Non-pigmented ciliary epithelial cell (primary cell): ENCODE measurements at places on chromosomes 6 and 20.
A peak's percentile ranks its signal among the peaks of the same experiment; 100 is the strongest.

DNA sequence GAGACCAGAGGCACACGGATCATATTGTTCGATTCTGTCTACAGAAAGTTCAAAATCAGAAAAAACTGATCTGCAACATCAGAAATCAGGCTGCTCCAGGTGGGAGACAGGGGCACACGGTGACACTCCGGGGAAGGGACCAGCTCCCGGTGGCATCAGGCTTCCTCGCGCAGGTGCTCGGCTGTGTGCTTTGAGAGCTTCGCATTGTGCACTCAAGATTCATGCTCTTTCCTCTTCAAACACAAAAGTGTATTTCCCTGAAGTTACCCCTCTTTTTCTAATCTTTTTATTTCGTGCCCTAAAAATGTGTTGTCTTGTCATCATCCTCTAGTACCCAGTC is 108.1 kb downstream of the DLL1 start:
- DNase-seq = no peak

- no peak for DNase-seq
Measured at GRCh38 chr6:167985911-167986595, 11.4 kb upstream of the KIF25 start.

DNA sequence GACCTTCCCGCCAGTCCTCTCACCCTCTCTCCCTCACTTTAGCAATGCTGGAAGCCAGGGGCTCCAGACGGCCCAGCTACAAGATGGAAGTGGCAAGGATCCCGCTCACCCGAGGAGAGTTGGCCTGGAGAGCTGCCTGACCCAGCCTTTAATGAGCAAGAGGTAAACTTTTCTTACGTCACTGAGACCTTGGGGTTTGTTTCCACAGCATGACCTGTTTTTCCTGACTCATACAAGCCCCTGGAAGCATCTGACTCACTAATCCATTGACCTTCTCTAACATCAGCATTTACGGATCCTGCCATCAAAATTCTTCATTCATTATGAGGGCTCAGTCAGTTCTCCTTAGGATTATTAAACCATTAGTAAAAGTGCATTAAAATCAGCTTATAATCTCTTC is 120.4 kb downstream of the MYLK4 start:
- DNase-seq = peak; percentile 96

DNA sequence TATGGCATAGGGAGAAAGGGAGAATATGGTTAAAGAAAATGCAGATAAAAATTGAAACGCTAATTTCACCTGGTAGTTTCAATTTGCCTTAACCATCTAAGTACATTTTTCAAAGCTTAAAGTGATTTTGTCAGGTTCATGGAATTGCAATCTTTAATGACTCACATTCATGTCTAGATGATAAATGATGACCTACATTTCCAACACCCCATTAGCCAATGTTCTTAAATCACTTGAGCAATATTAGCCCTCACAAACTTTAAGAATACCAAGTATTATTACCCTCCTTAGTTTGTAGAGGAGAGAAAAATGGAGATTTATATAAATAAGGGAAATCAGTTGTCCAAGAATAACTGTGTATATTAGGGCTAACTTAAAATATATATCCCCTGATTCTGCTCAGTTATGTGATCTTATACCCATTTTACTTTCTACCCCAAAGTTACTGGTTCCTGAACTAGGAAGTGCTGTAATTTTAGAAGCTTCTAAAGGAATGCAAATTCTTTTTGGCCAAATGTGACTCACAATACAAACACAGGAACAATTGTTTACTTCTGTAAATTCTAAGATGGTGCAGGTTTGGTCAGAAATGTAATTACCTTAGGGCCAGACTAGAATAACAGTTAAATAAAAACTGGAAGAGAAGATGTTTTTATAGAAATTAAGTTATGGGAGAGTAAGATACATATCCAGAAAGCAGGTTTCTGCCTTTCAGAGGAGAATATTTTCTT is 34.5 kb downstream of the TPBG start:
- DNase-seq = no peak

GRCh38 chr6:43222418-43223059 is 6.7 kb downstream of the DNPH1 start:
- no peak for DNase-seq

- no peak for DNase-seq
Measured at GRCh38 chr20:40808936-40809335, 119.9 kb upstream of the MAFB start.

GRCh38 chr6:22350109-22350508 is 53.3 kb upstream of the PRL start:
- DNase-seq = no peak

GRCh38 chr20:23132293-23132929 is 46.3 kb upstream of the CD93 start:
- DNase-seq = no peak

DNA sequence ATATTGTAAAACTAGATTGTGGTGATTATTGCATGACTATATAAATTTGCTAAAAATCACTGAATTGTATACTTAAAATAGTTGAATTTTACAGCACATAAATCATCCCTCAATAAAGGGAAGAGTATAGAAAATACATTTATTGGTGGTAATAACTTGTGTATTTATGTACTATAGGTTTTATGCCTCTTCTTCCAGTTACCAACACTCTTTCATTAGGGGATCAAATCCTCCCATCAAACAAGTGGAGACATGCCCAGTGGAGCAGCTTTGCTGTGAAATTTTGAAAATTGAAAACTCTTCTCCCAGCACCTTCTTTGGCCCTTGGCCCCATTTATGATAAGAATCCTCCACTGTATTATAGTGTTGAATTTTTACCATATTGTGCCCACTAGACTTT is 10.1 kb upstream of the SSR1 start:
- no peak for DNase-seq

DNA sequence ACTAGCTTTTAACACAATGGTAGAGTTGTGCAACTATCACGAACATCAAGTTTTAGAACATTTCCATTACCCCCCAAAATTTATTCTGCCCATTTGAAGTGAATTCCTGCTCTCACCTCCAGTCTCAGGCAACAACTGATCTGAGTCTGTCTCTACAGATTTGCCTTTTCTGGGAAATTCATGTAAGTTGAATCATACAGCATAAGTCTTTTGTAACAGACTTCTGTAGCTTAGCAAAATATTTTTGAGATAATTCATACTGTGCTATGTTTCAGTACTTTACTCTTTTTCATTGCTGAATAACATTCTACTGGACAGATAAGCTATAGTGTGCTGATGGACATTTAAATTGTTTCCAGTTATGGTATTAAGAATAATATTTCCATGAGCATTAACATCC is 447.3 kb upstream of the GJE1 start:
- no peak for DNase-seq

- no peak for DNase-seq
Measured at GRCh38 chr6:46606338-46606737, 46.3 kb downstream of the CYP39A1 start.

- no peak for DNase-seq
Measured at GRCh38 chr20:61460261-61461052, 208.4 kb downstream of the CDH4 start.

DNA sequence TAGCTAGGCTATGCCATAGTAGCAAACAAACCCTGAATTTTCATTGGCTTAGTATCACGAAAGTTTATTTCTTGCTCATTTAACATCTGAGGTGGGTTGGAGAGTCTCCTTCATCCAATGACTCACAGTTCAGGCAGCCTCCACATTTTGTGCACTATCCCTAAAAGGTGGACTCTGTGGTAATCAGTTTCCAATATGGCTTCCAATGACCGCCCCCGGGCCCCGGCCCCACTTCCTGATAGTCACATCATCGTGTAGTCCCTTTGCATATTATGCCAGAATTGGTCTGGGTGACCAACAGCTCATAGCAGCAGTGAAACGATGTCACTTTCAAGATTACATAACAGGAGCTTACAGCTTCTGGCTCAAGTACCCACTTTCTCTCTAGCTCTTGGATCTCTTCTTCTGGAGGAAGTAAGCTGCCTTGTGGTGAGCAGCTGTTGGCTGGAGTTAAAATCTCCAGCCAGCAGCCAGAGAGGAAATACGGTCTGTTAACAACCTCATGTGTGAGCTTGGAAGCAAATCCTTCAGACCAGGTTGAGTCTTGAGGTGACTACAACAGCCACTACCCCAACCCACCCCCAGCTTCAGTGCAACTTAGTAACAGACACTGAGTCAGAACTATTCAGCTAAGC is 7.8 kb downstream of the HCRTR2 start:
- no peak for DNase-seq

DNA sequence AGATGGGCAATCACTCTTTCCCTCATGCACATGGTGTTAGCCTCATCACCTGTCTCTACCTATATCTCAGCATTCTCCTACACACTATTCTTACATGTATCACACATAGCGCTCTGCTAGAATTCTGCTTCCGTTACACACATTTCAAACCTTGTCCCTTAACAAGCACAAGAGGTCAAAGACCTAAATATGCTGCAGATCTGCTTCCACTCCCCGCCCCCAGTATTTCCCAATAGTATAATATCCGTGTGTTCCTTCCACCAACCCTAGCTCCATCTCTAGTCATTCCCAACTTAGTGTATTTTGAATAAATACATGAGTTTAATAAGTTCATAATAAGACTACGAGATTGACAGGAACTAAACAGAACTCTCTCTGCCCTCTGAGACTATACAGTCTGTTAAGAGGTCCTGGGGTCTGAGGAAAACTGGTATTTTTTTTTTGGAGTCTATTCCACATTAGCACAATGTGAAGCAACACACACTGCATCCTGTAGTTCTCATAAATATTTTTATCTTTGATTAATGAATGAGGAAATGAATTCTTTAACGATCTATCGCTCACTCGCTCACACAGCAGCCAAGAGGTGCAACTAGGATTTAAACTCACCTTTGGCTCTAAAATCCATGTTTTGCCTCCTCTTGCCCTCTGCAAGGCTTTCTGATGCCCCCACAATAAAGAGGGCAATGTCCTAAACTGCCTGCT is 491.6 kb downstream of the QKI start:
- DNase-seq = no peak

DNA sequence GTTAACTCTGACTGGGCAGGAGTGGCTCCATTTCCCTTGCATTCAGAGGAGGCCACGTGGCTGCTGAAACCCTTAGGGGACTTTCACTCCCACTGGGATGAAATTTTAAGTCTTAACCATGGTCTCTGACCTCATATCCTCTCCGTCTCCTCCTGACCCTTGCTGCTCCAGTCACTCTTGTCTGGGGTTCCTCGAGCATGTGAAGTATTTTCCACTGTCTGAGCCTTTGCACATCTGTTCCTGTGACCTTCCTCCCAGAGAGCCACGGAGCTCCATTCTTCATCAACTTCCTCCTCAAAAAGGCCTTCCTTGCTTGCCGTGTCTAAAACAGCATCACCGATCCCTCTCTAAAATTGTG is 153.0 kb upstream of the UST start:
- no peak for DNase-seq

DNA sequence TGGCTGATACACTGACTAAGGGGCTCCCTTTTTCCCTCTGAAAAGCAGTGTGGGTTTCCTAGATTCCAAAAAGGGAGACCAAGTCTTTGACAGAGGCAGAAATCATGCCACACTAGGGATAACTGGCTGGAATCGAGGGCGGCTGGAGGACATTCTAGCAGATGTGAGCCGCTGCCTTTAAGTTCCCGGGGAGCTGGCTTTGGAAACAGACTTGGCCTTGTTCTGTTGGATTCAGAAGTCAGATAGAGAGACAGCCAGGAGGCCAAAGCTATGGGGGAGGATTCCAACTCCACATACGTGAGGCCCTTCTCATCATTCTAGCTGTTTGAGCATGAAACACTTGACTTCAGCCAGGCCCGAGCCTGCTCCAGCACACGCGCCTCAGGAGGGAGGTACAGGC is 109.9 kb upstream of the FOXC1 start:
- DNase-seq = no peak

GRCh38 chr20:39775110-39775509 is 813.0 kb downstream of the DHX35 start:
- no peak for DNase-seq

GRCh38 chr6:167706313-167707109 is 120.2 kb upstream of the AFDN start:
- DNase-seq = no peak

- no peak for DNase-seq
Measured at GRCh38 chr6:30820193-30820592, 64.1 kb upstream of the DDR1 start.

DNA sequence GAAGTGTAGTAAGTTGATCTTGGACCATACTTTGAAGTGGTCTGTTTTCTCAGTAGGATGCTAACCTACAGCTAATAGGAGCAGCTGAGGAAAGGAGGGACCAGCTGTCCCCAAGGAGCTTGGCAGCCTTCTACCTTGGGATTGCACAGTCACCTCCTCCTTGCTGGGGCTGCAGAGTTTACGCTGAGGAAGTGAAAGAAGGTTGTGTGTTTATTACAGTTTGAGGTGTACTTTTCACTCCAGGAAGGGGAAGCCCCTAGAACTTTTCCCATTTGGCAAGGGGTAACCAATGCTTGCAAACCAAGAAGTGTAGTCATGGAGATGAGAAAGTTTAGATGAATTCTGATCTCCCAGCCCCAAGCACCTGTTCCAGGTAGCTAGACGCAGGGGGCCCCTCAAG is 58.8 kb downstream of the BMP6 start:
- DNase-seq = no peak

GRCh38 chr6:3822747-3823445 is 26.3 kb upstream of the FAM50B start:
- DNase-seq = no peak

GRCh38 chr6:82362144-82362543 is 1.5 kb upstream of the TPBG start:
- no peak for DNase-seq

DNA sequence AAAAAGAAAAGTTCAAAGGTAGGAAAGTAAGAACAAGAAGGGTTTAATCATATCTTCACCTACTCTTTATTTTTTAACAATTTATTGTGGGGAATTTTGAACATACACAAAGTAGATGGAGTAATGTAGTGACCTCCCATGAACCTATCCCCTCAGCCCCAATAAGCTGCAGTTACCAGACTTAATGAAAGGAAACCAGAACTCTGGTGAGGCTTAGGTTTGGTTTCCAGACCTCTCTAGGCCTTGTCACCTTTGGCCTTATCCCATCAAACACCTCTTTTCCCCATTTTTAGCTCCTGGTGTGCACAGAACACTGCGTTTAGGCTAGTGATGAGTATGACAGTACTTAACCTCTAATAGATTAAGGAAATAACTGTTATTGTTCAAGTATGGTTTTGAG is 42.0 kb downstream of the CBFA2T2 start:
- DNase-seq = no peak

DNA sequence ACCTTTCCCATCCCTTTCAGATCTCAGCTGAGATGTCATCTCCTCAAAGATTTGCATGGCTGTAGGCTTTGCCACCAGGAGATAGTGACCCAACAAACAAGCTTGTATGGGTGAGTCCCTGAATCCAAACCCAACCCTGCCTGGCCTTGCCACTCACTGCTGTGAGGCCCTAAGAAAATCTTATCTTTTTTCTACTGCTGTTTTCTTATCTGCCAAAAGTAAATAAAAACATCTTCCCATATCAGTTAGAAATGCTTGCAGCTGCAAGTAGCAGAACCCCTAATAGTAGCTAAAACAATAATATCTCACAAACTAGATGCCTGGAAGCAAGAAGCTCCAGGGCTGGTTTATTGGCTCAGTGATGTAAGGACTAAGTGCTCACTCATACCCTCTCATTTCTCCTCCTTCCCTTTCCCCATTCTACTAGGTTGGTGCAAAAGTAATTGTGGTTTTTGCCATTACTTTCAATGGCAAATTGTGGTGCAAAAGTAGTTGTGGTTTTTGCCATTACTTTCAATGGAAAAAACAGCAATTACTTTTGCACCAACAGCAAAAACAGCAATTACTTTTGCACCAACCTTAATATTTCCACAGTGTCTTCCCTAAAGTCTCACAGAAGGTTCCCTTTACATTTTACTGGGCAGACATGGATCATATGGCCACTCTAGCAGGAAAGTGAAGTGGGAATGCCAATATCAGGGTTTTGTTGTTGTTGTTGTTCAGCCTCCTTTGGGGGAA is 56.7 kb upstream of the PSMF1 start:
- DNase-seq = no peak
